Cerebellar nuclear complex (tissue), 1 donor: ENCODE measurements at places on chromosomes 7 and 10.

DNA sequence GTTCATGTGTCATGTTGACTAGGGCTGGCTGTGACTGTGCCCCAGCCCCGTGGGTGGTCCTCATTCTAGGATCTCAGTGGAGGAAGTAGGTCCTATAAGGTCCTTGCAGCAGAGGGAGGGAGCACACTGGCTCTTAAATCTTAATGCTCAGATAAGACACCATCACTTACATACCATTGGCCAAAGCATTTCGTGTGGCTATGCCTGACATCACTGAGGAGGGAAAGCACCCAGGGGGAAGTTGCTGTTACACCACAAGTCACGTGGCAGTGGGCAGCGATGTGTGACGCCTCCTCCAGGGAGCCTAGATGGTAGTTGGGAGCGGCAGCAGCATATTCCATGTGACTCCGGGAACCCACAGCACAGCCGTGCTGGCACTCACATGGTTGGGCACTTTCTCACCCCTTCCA is 224.7 kb upstream of the SH2B2 start:
- DNase-seq: no peak

DNA sequence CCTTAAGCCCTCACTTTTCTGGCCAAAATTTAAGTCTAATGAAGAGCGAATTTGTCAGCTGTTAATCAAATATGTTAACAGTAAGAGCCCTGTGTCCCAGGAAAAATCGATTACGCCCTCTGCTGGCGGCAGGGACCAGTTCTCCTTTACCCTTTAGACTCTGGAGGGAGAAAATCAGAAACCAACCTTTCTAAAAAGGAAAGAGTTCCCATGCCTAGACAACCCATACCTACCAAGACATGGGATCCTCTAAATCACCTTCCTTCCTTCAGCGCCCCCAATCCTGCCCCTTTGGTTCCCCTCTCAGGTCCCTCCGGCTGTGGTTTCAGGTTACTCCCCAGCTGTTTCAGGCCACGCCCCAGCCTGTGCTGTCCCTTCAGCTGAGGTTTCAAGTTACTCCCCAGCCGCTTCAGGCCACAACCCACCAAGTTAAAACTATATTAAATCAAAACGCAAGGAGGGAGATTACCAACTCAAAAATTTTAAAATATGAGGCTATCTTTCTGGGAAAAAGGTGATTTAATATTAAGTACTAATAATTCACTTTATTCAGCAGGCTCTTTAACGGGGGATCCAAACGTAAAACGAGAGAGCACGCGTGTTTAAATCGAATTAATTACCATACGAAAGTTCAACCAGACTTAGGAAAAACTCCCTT is 1.4 kb upstream of the AKR1B15 start:
- no peak for DNase-seq

DNA sequence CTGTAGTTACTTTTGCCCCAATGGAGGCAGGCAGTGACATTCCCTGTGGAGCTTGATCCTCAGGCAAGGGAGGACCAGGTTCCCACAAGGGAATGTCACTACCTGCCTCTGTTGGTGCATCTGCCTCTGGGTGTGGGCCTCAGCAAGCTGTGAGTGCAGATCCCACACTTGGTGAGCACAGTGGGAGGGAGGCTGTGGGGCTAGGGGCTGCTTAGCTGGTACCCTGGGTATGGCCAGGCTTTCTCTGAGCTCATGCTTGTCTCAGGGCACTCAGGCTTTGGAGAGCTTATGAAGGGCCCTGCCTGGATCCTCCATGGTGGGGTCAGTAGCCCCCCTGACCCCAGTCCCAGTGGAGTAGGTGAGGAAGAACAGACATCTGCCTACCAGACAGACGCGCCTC is 16.2 kb upstream of the ZNF488 start:
- DNase-seq: no peak

- DNase-seq: no peak
Measured at GRCh38 chr10:96588060-96588554, 1.3 kb upstream of the TM9SF3 start.

DNA sequence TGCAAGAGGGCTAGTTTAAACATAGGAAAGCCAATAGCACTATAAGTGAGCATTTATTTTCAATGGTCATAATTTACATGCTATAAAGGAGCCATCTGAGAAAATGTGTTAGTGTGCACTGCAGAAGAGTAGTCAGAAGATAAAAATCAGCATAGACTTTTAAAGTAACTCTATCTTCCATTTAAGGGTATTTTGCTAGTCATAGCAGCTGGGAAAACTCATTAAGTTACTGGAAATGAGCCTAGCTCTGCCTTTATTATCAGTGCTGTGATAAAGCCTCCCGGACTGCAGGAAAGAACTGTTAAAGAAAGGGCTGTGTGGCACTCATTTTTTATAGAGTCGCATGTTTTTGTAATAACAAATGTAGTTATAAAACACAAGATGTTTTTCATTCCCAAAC is 825.8 kb upstream of the POM121L12 start:
- DNase-seq: no peak

GRCh38 chr7:101628522-101628921 is 574 bp downstream of the MYL10 start:
- no peak for DNase-seq
